ENCODE measurements at places on chromosomes 7 and 10.

GRCh38 chr10:101114646-101115045, 16.5 kb upstream of the TLX1 start:
- DNase-seq: no peak

DNA sequence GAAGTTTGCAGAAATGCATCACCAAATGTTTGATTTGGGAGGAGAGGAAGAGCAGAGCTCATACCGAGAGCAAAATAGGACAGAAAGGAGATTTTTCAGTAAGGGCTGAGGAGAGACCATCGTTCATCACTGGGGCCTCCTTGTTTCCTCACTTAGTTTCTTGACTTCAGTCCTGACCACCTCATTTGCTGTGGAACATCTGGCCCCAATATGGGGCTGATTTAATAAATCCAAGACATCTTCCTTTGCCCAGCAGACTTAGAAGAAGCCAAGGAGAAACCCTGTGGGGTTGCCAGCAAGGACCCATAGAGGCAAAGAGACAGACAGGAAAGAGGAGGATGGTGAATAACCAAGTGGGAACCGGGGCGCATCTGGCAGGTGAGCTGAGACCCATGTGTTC, 60.4 kb downstream of the CHST3 start:
- DNase-seq: no peak

DNA sequence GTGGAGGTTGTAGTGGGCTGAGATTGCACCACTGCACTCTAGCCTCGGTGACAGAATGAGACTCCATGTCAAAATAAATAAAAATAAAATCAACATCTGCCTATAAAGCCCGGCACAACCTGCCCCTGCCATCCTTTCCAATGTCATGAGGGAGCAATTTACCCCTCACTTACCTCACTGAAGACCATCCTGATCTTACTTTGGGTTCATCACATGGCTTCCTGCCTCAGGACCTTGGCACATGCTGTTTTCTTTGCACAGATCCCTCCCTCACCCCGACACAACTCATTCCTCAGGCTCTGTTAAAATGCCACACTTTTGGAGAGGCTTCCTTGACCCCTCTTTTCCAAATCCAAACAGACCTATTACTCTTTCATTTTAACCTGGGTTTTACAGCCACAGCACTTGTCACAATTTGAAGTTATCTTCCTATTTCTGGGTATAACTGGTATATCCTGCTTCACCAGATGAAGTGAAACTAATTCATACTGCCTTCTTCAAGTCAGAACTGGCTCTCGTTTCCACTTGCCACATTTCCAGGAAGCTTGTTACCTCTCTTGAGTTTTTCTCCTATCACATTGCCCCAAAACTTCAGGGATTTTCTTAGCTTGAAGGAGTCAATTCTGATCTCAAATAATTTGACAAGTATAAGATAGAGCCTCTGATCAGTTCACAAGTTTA, 69.3 kb upstream of the PARD3 start:
- DNase-seq: peak; percentile 73

- DNase-seq: peak; percentile 35
Observed at GRCh38 chr7:135334830-135335543, 101.3 kb downstream of the STRA8 start.

GRCh38 chr7:84970670-84971069, 216.2 kb downstream of the SEMA3D start:
- no peak for DNase-seq

GRCh38 chr10:86373251-86373650, 6.7 kb upstream of the GRID1 start:
- no peak for DNase-seq
